ENCODE measurements at places on chromosomes 12 and 14. TPM values are rescaled to one million over a fixed set of nuclear protein-coding genes. Genes with fewer than 3 reads are reported as not detected.

Gene MYF6
- not detected for total RNA-seq

Gene KERA
- total RNA-seq: not detected

Gene WDR89
- total RNA-seq: 8.8 TPM

Gene HOXC5
- total RNA-seq: not detected
